Activated CD4-positive, alpha-beta T cell treated with anti-CD3 and anti-CD28 coated beads, Interleukin-2, amount 50 U/mL, for 4 hours (primary cell): ENCODE measurements at places on chromosomes 3 and 15.
A peak's percentile ranks its signal among the peaks of the same experiment; 100 is the strongest.

GRCh38 chr15:47184908-47185801, 532.1 kb upstream of the SEMA6D start:
- no peak for DNase-seq

DNA sequence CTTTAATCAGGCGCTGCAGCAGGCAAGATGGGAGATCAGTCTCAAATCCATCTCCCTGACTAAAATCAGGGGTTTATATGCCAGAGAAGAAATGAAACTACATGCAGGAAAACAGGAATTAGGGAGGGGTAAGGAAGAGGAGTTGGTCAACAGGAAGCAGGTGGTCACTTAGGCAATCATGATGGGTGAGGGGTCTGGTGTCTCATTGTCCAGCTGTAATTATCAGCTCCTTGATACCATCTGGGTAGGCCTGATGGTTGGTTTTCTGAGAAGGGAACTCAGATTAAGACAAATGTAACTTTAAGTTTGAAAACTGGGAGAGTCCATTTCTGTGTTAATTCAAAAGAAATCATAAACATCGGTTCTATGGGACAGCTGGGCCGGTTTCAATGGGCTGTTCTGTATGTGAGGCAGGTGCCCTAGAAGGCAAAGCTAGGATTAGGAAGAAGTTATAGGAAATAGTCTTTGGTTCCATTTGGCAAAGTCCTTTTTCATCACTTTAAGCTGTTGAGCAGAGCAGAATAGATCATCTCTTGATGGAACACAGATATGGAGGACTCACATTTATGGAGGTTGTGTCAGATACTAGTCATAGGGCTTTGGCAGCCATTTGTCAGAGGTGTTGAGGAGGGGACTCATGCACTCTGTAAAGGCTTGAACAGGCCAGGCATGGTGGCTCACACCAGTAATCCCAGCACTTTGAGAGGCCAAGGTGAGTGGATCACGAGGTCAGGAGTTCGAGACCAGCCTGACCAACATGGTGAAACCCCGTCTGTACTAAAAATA, 149.4 kb downstream of the VGLL4 start:
- DNase-seq: no peak

GRCh38 chr3:98733812-98734281, 29.3 kb upstream of the ST3GAL6 start:
- DNase-seq: no peak

- DNase-seq: peak; percentile 68
Observed at GRCh38 chr3:100334488-100335351, at the start of gene NIT2. TSS of gene NIT2 (plus strand) at chr3:100334757. CDS start at chr3:100334792, 35 bp downstream.

DNA sequence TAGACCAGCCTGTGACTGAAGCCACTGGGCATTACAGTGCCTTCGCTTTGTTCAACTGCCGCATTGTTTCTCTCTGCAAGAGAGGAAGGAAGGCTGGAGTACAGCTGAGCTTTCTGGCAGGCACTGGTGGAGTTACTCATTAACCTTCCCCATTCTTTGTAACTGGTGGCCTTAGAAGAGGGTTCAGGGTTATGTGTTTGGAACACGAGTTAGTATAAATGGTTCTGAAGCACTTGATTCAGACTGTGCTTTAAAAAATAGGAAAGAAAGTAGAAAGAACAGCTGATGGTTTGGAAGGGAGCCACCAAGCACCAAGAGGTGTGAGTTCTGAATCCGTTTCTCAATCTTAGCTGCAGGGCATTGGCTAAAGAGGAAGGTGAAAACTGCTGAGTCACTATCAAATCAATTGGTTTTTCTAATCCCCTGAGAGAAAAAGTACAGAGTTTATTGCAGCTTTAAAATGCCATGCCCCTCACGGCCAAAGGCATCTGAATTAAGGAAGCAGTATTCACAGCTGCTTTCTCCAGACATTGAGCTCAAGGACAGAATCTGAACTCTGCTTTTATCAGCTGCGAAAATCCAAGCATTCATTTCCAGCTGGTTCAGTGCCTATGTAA, 3.6 kb downstream of the HGD start:
- no peak for DNase-seq

GRCh38 chr3:195616681-195617080, 32.9 kb upstream of the APOD start:
- no peak for DNase-seq

- no peak for DNase-seq
Observed at GRCh38 chr3:159366476-159366875, 564.6 kb downstream of the MFSD1 start.

DNA sequence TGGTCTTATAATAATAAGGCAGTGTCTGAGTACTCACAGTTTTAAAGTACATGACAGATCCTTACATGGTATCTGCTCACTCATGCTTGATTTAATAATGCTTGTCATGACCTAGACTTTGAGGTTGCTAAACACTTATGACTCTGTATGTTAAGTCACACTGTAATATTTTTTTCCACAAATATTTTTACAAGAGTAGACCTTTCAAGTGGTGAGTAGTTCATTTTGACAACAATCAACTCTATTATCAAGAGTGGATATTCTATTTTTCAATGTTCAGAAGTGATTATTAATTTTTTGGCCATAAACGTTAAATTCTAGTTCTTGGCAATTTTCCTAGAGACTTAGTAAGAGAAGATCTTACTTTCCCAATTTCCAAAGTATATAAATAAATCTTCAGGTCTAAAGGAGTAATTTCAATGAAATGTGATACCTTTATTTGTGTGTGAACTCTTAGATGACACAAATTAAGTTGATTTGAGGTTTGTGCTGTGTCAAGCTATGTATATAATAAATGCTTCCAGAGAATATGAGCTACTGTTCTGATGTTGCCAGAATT, 104.5 kb downstream of the NLGN1 start:
- DNase-seq: no peak

GRCh38 chr15:96274087-96274440, 56.4 kb upstream of the NR2F2 start:
- DNase-seq: no peak

- DNase-seq: no peak
Observed at GRCh38 chr3:179308001-179308400, 14.8 kb upstream of the ZNF639 start.

DNA sequence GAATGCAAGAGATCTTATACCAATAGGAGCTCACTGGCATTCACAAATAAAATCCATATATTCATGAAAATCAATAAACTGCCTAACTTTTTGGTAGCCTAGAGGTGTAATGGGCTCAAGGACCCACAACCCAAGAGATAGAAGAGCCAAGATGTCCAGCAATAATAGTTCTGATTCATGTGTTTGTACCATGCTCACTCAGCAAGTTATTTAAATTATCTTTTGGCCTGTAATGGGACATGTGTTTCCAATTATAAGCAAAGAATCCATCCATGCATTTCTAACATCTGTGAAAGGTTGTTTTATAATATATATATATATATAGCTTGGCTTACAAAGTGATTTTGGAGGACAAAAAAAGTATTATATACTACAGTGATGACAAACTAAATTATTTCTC, 29.7 kb upstream of the SHC4 start:
- DNase-seq: no peak

DNA sequence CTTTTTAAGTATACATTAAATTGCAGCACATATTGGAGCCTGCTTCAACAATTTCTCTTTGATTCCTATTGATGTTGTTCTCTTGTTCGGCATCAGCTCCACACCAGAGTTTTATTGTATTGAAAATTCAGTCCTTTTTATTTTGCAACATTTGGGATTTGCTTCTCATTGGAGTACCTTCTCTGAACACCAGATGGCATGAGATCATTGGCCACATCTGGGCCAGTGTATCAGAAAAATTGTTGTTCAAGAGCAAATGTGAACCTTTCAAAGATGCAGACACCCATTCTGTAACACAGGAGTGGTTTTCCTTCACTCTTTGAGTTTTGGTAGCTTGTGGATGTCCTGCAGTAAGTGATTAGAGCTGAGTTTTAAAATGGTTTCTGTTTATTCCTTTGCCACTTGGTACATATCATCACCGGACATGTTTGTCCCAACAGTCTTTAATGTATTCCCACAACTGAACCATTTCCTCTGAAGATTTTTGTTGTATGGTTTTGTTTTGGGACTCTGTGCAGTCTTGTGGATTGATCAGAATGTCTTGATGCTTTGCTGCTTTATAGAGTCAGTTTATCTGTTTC, 96.1 kb downstream of the MCTP2 start:
- no peak for DNase-seq

- no peak for DNase-seq
Observed at GRCh38 chr15:50148362-50148963, 29.4 kb upstream of the ATP8B4 start.

DNA sequence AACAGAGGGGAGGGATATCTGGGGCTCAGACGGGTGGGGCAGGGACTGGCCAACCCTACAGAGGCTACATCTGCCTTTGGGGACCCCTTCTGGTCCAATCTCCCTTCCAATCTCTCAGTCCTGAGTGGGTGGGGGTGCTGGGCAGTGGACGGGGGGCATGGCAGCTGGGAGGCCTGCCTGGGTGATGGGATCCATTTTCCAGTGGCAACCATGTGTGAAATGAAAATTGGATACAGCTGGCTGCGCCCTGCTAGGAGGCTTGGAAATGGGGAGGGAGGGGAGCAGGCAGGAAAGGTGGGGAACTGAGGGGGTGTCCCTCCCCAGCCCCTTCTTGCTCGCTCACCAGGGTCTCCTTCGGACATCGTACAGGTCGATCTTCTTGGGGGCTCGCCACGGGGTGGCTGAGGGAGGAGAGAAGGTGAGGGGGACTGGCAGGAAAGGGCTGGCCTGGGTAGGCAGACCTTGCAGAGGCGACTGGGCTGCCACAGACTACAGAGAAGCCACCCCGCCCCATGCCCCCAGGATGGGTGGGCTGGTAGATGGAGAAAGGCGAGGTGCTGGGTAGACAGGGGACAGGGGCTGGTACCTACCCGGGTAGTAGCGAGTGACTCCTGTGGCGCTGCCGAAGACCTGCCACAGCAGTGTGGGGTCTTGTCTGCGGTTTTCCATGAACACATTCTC, 21.2 kb upstream of the TMEM115 start:
- no peak for DNase-seq

GRCh38 chr3:158127250-158128219, 17.6 kb downstream of the RSRC1 start:
- DNase-seq: no peak

GRCh38 chr3:112718516-112718915, 77.6 kb upstream of the CCDC80 start:
- DNase-seq: no peak

- no peak for DNase-seq
Observed at GRCh38 chr15:99511866-99512661, 53.7 kb upstream of the MEF2A start.

DNA sequence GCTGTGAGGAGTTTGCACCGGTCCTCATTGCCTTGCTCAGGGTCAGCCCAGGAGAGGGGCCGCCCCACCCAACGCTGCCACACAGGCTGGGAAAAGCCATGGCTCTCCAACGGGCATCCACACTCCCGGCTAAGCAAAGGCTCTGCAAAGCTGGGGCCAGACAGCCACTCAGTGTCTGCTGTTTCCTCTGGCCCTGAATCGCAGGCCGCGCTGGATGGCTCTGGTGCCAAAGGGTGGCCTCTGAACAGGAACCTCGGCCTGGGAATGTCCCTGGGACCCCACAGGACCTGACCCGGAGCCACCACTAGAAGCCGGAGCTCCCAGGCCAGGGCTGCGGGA, 42.9 kb downstream of the RPN1 start:
- DNase-seq: no peak

DNA sequence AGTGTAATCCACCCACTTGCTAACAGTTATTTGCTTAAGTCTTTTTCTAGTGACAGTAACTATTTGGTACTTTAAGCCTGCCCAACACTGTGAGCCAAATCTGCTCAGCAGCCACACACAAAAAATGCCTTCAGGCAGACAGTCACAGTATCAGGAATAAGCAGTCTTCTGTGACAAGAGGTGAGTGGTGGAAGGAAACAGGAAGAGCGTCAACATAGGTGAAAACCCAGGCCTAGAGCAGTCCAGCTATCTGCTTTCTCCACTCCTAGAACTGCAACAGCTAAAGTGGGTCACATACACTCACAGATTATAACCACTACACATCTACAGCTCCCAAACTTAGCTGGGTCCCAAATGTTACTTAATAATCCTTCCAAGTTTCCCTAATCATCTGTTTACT, 213.7 kb downstream of the ZBTB20 start:
- no peak for DNase-seq

DNA sequence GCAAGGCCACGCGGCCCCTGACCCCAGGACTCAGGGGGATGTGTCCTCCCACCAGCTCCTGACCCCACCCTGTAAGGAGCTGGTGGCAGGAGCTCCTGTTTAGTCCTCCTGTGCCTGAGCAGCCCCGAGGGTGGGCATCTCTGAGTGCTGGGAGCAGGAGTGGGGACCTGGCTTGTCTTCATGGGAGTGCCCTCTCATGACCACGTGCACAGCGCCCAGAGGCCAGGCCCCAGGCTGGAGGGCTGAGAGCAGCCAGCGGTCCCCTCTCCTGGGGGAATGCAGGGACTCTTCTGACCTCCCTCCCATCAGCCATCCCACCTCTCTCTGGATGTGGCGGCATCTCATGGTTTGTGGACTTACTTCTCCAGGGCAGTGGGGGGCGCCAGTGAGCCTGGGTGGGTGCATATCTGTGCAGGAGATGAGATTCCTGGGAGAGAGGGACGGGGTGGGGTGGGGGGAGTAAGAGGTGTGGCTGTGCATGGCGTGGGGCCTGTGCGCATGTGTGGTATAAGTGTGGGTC, 205.6 kb downstream of the TBC1D2B start:
- DNase-seq: no peak

- DNase-seq: peak; percentile 16
Observed at GRCh38 chr3:170038434-170039110, 777 bp downstream of the GPR160 start.

DNA sequence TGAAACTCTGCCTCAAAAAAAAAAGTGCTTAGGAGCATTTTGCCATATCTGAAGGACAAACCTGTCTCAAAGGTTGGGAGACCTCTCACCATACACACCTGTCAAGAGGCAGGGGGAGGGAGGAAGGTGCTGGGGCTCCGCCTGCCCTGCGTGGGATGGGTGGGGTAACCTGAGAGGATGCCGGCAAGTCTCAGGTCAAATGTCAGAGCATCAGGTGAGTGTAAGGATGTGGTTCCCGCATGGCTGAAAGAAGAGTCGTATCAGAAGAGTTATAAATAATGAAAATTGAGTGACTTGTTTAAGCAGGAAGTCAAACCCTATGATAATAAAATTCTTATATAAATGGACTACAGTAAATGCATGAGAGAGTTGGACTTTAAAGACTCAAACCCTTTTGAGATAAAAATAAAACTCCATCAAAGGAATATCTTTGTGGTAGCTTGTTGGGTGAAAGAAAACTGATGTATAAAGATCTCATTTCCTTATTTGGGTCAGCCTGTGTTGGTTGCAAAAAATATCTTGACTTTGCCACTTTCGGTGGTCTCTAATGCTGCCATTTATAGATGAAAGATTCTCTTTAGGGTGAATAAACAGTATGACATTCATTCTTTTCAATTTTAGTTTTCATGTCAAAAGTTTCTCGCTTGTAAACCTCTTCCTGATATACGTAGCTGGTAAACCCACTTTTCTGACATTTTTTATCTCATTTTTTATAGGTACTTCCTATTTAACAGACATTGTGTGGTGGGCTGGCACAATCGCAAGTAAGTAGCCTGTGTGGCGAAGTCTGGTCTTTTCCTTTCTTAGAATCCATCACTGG, 23.8 kb downstream of the NIPA1 start:
- DNase-seq: no peak

GRCh38 chr3:13750731-13751130, 129.1 kb downstream of the WNT7A start:
- no peak for DNase-seq

- no peak for DNase-seq
Observed at GRCh38 chr15:44034933-44035624, 160.0 kb downstream of the FRMD5 start.

- no peak for DNase-seq
Observed at GRCh38 chr15:70763950-70764730, 782 bp upstream of the UACA start.

- DNase-seq: no peak
Observed at GRCh38 chr15:80163217-80163616, 10.4 kb downstream of the FAH start.

- no peak for DNase-seq
Observed at GRCh38 chr3:195269375-195270078, 1.4 kb downstream of the XXYLT1 start.
